Left forelimb (tissue), 1 donor: ENCODE measurements at places on chromosomes 1 and 21.
A peak's percentile ranks its signal among the peaks of the same experiment; 100 is the strongest.

DNA sequence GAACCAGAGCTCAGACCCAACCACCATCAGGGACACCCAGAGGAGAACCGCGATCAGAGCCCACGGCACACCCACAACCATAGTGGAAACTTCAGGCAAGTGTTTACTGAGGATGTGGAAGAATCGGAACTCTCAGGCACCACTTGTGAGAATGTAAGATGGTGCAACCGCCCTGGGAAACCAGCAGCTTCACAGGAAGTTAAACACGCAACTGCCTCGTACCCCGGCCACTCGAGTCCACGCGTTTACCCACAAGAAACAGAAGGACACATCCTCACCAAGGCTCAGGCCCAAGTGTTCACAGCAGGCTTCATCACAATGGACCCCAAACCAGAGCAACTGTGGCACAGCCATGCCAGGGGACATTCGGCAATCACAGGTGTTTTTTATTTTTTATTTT is 51.4 kb upstream of the COL6A2 start:
- DNase-seq: peak; percentile 54

DNA sequence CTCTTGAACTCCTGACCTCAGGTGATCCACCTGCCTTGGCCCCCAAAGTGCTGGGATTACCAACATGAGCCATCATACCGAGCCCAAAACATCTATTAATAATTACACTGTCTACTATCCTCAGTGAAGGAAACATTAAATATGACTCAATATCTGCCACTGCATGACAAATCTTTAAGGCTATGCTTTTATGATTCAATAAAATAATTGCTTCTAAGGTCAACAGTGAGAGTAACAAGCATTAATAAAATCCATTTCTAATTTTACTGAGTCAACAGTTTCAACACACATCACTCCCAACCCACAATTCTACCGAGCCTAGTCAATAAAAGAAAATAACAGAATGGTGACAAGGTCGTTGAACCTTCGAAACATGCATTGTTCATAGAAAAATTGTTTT is 125.5 kb upstream of the CHRM3 start:
- no peak for DNase-seq

DNA sequence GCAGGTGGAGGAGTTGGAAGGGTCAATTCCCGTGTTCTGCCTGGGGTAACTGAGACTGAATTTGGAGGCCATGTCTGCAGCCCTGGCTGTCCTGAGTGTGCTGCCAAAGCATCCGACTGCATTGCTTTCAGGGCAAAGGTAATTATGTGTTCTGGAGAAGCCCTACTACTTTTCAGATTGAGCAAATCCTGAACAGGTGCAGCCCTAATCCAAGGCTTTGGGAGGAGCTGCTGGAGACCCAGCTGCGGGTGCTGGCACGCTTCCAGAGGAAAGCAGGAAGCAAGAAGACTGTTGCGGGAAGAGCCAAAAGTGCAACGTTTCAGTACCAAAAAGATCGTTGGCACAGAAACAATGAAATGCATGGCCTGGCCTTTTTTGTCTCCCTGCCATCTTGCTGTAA is 73.7 kb upstream of the NRIP1 start:
- peak; percentile 69 for DNase-seq

DNA sequence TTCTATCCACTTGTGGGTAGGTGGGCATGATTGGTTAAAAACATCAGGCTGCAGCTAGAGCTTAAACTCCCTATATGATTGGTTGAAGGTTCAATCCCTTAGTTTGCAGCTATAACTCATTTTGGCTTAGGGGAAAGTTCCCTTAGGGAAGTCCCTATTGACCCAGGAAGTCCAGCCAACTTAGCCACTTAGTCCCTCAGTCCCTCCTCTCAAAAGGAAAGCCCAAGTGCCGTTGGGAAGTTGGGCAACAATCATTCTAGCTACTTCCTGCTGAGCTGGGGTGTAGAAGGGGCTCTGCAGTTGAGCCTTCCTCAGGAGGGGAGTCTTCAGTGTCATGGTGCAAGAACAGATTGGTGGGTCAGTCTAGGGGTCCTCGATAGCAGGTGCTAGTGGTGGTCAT is 12.2 kb downstream of the MSTO1 start:
- no peak for DNase-seq
